Activated T-helper 2 cell treated with anti-CD3 and anti-CD28 coated beads, Interferon-gamma antibody, Interleukin-2, Interleukin-4, amounts not matched to agents 10 μg/mL and 5 μg/mL and 100 μg/mL, durations not matched to agents 14 hours and 24 hours and 36 hours (primary cell): ENCODE measurements at places on chromosomes 2 and 18. TPM values are rescaled to one million over a fixed set of nuclear protein-coding genes. Genes with fewer than 3 reads are reported as not detected.

Gene IL36A
- 0.34 TPM in 1 of 2 replicates, not detected in the other for total RNA-seq

Gene SLC4A3
- 0.07 and 0.14 TPM in 2 replicates for total RNA-seq

Gene PKDCC
- 0.11 TPM in 1 of 2 replicates, not detected in the other for total RNA-seq

Gene ALPP
- not detected in 2 replicates for total RNA-seq

- H3K27me3 ChIP-seq, result no peaks in the 10 kb centered on the region
- H3K27ac ChIP-seq, result no peak overlapping the region
- H3K4me3 ChIP-seq, result no peak overlapping the region
- H3K4me1 ChIP-seq, result no peaks in the 10 kb centered on the region
- H3K36me3 ChIP-seq, result no peaks in the 10 kb centered on the region
Observed at GRCh38 chr18:1294229-1294628, 389.6 kb downstream of the ADCYAP1 start.

- no peaks in the 10 kb centered on the region for H3K27me3 ChIP-seq
- peaks cover 13% of the 10 kb centered on the region for H3K4me1 ChIP-seq
- peaks cover 57% of the 10 kb centered on the region for H3K36me3 ChIP-seq
- no peak overlapping the region for H3K4me3 ChIP-seq
- no peak for DNase-seq
Observed at GRCh38 chr2:20264629-20265028, 39.7 kb upstream of the SDC1 start.

DNA sequence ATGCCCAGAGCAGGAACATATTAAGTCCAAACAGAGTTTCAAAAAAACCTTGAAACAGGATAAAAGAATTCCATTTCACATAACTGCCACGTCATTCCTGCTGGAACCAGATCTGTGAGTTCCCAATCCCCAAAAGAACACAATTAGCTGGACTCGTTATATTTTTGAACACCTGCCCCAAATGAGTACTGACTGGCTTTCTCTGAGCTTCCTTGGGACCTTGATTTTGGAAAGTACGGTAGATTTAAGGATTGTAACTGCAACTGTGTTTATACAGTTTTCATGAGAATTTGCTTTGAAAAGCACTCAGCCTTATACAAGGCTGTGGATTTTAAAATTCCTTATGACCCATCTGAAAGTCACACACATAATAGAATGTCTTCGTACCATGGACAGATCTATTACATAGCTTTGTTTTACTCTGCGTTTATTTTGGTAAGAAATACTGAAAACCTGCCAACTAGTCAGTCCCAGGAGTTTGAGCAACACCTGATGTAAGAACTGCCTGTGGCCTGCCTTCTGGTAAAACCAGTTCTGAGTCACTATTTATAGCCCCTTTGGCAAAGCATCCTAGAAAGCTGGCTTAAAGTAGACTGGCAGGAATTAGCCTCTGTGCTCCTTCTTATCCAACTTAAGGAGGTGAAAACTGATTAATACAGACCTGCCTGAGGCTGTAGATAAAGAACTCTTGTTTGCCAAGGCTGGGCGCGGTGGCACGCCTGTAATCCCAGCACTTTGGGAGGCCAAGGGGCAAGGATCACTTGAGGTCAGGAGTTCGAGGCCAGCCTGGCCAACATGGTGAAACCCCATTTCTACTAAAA is 48.1 kb downstream of the MERTK start:
- peaks cover 3% of the 10 kb centered on the region for H3K27me3 ChIP-seq
- H3K4me3 ChIP-seq, result no peak overlapping the region
- no peaks in the 10 kb centered on the region for H3K36me3 ChIP-seq

DNA sequence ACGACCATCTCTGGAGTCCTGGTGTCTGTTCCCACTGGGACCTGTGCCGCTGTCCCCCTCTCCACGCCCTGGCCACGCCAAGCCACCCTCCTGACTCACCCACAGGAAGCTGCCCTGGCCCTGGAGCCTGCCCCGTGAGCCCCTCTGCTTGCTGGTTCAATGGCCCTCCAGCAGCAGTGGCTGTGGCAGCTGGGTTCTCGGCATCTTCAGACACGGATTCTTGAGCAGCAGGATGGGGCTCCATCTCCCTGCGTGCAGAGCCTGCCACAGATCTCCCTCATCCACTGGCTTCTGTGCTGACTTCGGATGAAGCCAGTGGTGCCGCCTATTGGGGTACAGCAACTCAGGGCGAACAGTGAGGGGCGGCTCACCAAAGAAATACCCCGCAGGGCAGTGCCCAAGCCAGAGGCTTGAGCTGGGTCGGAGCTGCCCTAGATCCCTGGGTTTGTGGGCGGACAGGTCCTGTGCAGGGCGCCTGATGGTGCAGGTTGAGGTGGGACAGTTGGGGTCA is 14.0 kb downstream of the CAPN10 start:
- H3K4me1 ChIP-seq, result no peaks in the 10 kb centered on the region
- H3K27ac ChIP-seq, result no peak overlapping the region
- no peak overlapping the region for H3K4me3 ChIP-seq
- H3K27me3 ChIP-seq, result no peaks in the 10 kb centered on the region

DNA sequence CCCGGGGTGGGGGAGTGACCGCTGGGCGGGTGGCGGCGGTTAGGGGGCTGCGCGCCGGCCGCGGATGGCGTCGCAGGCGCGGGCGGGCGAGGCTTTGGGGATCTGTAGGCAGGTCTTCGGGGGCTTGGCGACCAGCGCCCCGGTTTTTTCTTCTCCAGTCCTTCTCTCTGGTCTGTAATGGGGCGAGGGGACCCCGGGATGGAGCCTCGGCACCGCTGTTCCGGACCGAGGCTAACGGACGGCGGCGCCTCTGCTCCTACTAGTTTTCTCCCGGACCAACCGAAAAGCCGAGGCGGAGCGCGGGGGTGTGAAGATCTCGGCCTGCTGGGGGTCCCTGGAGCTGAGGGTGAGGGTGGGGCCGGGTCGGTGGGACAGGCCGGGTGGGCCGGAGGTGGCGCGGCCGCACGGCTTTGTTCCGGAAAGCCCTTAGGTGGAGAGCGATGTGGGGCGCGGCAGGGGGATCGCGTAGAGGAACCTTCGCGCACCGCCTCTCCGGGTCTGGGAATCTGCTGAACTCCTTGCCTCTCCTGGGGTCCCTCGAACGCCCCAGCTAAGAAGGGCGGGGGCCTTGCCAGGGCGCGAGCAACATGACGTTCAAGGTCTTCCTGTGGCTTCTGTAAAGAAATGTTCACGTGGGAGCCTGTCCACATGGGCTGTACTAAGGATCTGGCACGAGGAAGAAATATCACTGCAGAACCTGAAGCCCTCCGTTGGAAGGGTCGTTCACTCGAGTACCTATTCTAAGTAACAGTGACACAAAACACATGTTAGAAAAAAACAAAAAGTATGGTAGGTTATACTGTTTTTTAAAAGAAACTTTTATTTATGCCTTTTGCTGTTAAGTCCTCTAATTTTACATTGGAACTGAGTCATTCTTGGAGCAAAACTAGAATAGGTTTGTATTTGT is 861 bp downstream of the SLC39A10 start:
- no peaks in the 10 kb centered on the region for H3K27me3 ChIP-seq
- H3K27ac ChIP-seq, result peak overlapping the region; percentile 100
- H3K36me3 ChIP-seq, result peaks cover 34% of the 10 kb centered on the region
- peak; percentile 71 for DNase-seq

DNA sequence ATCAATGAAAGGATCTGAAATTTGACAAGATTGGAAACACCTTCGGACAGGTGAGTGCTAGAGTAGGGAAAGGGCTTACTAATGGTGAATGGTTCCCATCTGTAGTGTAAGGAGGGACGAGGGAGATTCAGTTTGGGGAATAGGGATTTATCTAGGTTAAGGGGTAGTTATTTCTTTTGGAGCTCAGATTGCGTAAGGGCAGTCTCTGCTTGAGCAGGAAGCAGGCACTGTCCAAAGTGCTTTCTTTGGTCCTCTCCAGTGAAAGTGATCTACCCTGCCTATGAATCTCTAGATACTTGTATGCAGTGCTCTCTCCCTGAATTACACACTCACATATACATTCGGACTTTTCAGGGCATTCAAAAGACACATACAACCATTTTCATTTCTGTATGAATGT is 272.9 kb upstream of the FIGN start:
- no peaks in the 10 kb centered on the region for H3K36me3 ChIP-seq
- no peak for DNase-seq
- H3K27me3 ChIP-seq, result no peaks in the 10 kb centered on the region

DNA sequence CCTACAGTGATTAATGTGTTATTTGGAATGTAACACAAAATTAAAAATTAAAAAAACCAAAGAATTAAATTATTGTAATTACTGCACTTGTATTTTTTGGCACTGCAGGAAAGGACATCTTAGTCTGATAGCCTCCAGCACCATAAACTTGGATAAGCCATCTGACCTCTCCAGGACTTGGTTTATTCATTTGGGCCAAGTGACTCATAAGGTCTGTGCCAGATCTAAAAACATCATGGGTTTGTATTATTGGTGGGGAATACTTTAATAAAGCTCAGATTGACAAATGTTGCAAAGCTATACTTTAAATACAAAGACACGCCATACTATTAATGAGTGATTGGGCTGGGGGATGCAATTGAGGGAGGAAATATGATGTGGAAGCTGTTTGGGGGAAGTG is 225.2 kb downstream of the ZNF521 start:
- H3K27ac ChIP-seq, result no peak overlapping the region
- no peak overlapping the region for H3K4me3 ChIP-seq
- H3K4me1 ChIP-seq, result no peaks in the 10 kb centered on the region
